Activated T-helper 17 cell treated with anti-CD3 and anti-CD28 coated beads, Interleukin-2, amount 50 U/mL, for 72 hours (primary cell): ENCODE measurements at places on chromosomes 2 and 18. TPM values are rescaled to one million over a fixed set of nuclear protein-coding genes. Genes with fewer than 3 reads are reported as not detected.

GRCh38 chr2:17228461-17228860, 289.8 kb downstream of the RAD51AP2 start:
- no peak for ATAC-seq

RESP18 gene
- not detected for total RNA-seq

MATN3 gene
- not detected for total RNA-seq

DNA sequence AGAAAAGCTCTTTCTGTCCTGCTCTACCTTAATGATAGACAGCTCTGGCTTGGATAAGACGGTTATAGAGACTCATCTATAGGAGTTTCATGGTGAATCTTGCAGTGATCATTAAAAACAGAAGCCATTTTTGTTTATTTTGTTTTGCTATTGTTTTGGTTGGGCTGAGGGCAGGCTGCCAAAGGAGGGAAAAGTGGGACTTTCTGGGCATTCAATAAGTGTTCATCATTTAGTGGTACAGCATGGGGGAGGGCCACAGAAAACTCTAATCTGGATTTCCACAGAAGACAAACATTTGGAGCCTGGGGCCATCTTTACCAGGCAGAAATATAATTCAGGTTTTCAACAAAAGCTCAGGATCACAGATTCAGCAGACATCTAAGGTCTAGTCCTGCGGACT, 62.4 kb upstream of the EFEMP1 start:
- ATAC-seq, result no peak

- no peak for ATAC-seq
These were observed 76.9 kb upstream of the GLI2 start for GRCh38 chr2:120658770-120659158.

NHEJ1 gene
- 26.6 TPM for total RNA-seq

DNA sequence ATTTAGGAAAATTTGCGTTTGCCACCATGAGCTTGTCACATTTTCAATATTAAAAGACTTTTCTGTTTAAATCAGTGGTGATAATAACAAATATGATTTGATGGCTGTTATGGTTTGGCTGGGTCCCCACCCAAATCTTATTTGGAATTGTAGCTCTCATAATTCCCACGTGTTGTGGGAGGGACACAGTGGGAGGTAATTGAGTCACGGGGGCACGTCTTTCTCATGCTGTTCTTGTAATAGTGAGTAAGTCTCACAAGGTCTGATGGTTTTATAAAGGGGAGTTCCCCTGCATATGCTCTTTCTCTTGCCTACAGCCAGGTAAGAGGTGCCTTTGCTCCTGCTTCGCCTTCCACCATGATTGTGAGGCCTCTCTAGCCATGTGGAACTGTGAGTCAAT, 83.4 kb upstream of the RGPD4 start:
- no peak for ATAC-seq

GRCh38 chr2:129481306-129482219, 497.9 kb upstream of the RAB6C start:
- ATAC-seq, result no peak

PPP1CB gene
- 207 TPM for total RNA-seq

- no peak for ATAC-seq
These were observed 90.3 kb downstream of the C1QL2 start for GRCh38 chr2:119068154-119068725.

GRCh38 chr2:145752091-145752806, 1232.3 kb upstream of the ZEB2 start:
- no peak for ATAC-seq

DNA sequence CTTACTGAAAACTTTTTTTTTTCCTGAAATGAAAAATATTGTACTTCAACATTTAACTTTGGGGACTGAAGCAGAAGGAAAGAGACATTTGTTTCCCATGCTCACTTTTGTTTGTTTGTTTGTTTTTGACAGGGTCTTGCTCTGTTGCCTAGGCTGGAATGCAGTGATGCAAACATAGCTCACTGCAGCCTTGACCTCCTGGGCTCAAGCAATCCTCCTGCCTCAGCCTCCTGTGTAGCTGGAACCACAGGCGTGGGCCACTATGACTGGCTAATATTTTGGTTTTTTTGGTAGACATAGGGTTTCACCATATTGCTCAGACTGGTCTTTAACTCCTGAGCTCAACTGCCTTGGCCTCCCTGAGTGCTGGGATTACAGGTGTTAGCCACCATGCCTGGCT, 70.9 kb upstream of the SPTBN1 start:
- ATAC-seq, result no peak

GRCh38 chr2:32357318-32358110, 691 bp downstream of the BIRC6 start:
- peak; percentile 20 for ATAC-seq

DNA sequence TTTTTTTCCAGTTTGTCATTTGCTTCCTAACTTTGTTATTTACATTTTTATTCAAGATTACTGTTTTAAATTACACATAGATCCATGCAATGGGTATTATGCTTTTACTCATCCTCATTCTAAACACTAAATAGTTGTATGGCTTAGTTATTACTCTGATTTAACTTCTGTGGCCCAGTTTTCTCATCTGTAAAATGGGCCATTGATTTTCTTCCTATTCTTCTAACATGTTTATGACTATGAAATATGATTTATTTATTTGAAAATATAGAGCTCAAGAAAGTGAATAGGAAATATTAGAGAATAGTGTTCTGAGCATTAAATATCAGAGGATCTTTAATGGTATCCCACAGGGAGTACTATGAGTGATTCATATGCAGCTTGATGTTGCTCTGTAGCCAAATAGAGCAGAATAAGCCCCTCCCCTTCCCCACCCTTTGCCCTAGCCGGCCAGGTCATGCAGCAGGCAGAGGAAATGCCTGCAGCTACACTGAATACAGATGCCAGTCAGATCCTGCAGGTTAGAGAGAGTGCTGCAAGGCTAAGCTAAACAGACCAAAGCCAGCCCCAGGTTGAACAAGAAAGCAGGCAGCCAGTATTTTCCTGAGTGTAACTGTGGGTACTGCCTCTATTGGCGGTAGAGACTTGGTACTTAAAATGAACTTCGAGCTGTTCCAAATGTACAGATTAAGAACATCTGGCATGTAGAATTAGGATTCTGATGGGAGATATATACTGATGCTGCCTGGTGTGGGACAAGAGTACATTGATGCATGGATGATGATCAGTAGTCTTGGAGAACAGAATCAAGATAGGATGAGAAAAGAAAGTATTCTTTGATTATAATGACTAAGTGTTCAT, 11.7 kb upstream of the ACYP2 start:
- peak; percentile 89 for ATAC-seq

ZCCHC2 gene
- 45.4 TPM for total RNA-seq

- ATAC-seq, result no peak
These were observed 35.1 kb upstream of the ROCK2 start for GRCh38 chr2:11379558-11379957.

- no peak for ATAC-seq
These were observed 1167.7 kb upstream of the ZEB2 start for GRCh38 chr2:145687442-145688134.
